NCI-H446 treated with DMSO at 0.1 percent for 48 hours (cell line): ENCODE measurements at places on chromosomes 3 and 15.

GRCh38 chr15:91304786-91305185 lies 204.7 kb downstream of the SV2B start:
- DNase-seq = no peak

- no peak for DNase-seq
Measured at GRCh38 chr15:33150431-33150941, 44.0 kb downstream of the FMN1 start.

- DNase-seq = no peak
Measured at GRCh38 chr3:129672412-129672811, 65.9 kb upstream of the PLXND1 start.

GRCh38 chr3:23442598-23443383 lies 239.7 kb downstream of the UBE2E2 start:
- DNase-seq = no peak

GRCh38 chr3:55828712-55829111 lies 341.6 kb upstream of the WNT5A start:
- DNase-seq = no peak

- no peak for DNase-seq
Measured at GRCh38 chr3:115100806-115101205, 46.3 kb downstream of the ZBTB20 start.
